Stimulated activated CD4-positive, alpha-beta T cell treated with anti-CD3 and anti-CD28 coated beads, TNF-alpha, amount 100 ng/mL, for 4 hours (primary cell): ENCODE measurements at places on chromosomes 7 and 10.

- DNase-seq, result no peak
These were observed 926 bp upstream of the PCBD1 start for GRCh38 chr10:70889291-70889690.

DNA sequence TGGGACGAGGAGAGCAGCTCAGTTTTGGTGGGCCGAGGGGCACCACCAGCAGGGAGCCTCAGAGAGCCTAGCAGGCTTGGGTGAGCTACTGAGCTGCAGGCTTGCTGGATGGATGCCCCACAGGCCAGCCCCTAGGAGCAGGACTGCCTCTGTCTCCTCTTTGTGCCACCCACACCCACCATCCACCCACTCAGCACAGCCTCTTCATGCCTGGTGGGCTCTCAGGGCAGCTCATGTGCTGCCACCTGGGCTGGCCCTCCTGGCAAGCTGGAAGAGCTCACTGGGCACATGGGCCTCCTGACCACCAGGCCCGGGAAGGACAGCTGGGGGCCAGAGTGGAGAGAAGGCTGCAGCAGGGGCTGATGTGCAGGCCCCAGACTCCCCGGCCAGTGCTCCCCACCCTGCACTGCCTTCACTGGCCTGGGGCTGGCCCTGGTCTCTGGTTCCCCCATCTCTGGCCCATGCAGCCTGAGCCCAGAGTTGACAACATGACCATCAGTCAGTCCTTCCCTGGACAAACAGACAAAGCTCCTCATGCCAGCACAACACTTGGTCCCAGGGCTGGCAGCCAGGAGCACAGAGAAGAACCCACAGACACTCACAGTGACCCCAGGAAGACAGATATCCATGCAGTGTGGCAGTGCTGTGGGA, 8.2 kb downstream of the RASGEF1A start:
- DNase-seq, result no peak

- no peak for DNase-seq
These were observed 238.8 kb downstream of the FANK1 start for GRCh38 chr10:126135177-126135576.

DNA sequence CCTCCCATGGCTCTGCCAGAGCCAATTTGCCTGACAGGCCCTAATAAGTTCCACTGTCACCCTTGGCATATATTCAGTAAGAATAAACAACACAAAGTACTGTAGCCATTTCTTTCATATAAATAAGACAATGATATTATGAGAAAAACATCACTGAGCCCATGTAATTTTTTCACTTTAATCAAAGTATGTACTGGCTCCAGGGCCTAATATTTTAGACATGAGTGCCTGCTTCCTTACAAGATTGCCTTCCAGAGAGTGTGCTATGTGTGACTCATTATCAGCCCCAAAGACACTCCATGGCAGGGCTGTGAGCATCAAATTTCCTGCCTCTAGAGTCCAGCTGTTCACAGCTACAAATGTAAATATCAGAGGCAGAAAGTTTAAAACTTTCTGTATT, 297.6 kb downstream of the LHFPL3 start:
- DNase-seq, result no peak

DNA sequence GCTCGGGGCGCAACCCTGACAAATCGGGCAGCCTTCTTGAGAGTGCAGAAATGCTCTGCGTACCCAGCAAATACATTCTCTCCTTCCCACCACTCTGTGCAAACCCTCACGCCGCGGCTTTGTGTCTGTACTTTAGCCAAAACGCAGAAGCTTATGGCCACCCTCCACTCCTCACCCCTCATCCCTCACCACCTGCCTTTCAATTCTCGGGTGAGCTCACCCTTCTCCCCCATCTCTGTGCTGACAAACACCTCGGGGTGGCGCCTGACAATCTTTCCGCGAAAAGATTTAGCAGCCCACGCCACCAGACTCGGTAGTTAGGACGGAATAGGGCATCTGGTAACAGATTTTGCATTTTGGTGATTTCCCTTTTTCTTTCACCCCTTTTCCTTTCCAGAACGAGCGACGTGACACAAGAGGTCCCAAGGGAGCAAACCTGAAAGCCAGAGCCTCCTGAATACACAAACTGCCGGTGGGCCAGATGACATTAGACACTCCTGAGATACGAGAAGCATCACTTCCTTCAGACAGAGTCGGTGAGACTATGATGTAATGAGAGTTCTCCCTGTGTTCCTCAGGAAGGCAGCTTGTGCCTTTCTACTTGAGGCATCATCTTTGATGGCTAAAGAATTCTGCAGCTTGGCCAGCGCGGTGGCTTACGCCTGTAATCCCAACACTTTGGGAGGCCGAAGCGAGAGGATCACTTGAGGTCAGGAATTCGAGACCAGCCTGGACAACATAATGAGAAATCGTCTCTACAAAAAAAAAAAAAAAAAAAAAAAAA, 671 bp upstream of the ATAD1 start:
- DNase-seq, result peak; percentile 37

- no peak for DNase-seq
These were observed 20.1 kb downstream of the PPP1R17 start for GRCh38 chr7:31707089-31707488.

- DNase-seq, result no peak
These were observed 10.4 kb downstream of the NXPH1 start for GRCh38 chr7:8443576-8444467.

DNA sequence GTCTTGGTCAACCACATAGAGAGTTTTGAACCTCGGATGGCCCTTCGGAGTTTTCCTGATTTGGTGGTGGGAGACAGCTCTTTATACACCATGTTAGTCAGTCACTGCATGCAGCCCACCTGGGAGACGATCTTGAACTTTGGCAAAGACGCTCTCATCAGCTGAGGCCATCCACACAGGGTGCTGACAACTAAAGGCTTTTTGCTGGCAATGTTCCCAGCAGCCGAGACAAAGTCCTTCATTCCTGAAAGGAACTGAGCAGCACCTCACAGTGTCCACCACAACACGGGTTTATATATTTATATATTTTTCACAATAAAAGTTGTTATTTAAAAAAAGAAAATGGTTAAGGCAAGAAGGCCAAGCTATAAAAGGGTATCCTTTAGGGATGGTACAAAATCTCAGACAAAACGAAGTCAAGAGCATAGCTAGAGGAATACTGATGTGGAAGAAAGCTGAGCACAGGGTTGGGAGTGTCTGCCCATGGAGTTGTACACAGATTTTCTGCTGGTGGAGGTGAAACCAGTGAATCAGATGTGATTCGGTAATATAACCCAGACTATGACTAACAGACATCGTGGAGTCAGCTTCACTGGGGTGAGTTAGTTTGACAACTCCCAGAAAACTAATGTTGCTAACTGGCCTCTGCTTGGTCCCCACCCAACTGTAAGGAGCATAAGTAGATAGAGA, 27.4 kb upstream of the CAPZA2 start:
- no peak for DNase-seq

- DNase-seq, result no peak
These were observed 59.9 kb upstream of the ODAD2 start for GRCh38 chr10:28058746-28059145.

DNA sequence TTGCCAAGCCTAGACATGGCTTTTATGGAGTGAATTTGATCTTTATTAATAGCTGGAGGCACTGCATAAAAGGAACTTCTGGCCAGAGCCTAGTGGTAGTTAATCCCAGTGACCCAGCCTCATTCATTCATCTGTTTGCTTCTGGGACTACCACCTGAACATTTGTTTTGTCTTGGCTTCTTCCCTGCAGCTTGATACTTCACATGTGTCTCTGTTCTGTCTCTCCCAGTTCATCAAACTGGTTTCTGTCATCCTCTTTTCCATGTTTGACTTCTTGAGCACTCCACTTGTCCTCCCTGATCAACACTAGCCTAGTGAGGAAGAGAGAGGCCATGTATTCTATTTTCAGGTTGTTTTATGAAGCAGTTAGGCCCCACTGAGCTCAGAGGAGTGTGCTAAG, 163.6 kb downstream of the NRG3 start:
- DNase-seq, result no peak

GRCh38 chr7:36032361-36032818, 120.7 kb upstream of the EEPD1 start:
- DNase-seq, result no peak

DNA sequence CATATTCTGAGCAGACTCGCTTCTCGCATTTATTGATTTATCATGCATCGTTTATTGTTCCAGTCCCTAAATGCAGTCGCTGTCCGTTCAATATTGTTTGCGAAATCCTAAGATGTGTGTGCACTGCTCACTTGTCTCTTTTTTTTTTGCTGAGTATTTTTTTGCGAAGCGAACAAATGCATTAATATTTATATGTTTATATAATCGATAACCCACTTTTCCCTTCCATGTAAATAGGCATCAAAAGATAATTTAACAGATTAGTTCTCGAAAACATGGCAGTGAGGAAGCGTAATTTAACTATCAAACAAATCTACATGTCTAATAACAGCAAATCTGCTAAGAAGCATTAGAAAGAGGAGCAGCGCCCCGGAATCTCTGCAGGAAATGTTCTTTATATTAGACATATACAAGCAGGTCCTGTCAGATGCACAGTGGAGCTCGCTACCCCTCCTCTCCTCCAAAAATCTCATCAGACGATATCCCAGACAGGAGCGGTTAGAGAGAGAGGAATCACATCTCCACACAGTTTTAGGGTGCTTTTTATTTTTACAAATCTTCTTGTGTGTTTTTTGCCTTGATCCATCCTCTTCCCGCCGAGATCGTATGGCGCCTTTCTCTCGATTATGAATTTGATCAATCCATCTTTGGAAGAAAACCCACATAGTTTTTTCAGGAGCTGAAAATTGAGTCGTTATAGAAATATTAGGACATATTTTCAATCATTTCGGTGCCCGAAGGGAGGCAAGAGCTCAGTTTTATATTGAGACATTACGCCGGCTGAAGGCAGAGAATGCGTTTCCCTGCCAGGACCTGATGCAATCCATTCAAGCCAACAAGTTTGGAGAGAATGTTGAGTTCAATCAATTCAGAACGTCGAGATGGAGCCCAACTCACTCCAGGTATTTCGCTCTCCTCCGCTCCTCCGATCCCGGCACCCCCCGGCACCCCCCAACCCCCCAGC, at the start of gene ARID5B:
Gene ARID5B, plus strand, starts transcription at position 871 of the 964 bp plus-strand sequence. Its CDS starts 11 bp downstream, at position 882.
- DNase-seq, result no peak

- no peak for DNase-seq
These were observed 331.4 kb upstream of the MGMT start for GRCh38 chr10:129135624-129136023.

DNA sequence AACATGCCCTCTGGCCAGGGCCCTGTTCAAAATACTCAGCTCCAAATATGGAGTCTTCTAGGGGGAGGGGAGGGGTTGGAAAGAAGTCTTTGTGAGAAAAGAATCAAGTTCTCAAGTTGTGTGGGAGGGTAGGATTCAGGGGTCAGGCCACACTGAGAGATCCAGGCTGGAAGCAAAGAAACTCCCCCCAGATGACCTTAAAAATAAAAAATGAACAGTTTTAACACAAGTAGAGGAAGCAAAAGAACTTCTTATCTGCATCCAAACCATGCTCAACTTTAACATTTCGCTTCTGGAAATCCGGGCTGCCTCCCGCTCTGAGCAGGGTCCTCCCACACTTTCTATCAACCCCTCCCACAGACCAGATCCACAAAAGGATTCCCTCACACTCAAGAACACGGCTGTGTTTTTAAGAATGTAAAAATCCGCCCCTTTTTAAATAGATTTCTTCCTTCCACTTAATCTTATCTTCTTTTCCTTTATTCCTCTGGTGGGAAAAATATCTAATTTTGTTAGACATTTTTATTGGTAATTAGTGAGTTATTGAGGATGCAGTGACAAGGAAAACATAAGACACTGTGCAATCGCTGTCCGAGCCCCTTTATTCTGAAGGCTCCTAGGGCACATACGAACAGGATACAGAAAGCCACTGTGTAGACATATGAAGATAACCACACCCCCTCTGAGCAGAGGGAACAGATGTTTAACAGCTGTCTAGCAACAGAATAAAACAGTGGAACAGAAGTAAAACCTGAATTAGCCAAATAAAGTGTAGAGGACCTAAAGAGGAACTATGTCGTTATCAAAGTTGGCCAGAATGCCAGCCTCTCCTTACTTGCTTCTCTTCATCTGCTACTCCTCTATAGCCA, 43.8 kb downstream of the CYTH3 start:
- DNase-seq, result no peak

DNA sequence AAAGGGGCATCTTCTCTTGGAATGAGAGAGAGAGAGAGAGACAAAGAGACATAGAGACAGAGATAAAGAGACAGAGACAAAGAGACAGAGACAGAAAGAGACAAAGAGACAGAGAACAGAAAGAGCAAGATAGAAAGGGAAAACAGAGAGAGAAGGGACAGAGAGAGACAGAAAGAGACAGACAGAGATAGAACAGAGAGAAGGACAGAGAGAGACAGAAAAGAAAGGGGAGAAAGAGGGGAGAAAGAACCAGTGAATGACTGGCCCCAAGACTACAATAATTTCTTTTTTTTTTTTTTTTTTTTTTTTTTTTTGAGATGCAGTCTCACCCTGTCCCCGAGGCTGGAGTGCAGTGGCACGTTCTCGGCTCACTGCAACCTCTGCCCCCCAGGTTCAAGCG, 7.6 kb downstream of the TMEM130 start:
- no peak for DNase-seq

DNA sequence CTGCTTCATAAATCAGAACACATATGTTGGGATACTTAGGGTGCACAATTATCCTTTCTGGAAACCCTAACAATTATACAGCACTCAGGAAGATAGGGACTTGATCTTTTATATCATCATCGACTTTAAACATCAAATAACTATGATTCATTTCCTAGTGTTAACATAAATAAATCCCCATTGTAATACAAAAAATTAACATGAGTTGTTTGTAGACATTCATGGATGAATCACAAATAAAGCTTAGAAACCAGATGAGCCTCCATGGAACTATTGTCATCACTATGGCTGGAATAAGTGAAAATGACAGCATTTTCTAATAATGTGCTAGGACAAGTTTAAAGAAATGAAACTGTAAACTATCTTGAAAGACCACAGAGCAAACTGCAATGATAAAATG, 821.7 kb downstream of the GATA3 start:
- no peak for DNase-seq

DNA sequence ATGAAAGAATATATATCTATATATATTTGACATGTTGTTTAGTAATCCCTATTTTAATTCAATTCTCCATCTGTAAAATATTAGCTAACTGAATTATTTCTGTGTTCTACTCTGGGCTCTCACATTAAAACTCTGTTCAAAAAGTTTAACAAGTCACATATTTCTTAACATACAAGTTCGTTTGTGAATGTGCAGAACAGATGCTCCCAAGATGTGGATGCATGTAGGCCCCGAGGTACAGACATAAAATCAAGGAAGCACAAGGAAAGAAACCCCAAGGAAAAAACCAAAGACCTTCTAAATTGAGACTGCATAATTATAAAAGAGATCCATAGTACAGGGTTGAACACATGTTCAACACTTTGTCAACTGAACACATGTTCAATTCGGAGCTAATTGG, 175.1 kb downstream of the LRRTM3 start:
- no peak for DNase-seq

GRCh38 chr7:27134392-27134791, 3.8 kb upstream of the HOXA4 start:
- DNase-seq, result no peak

DNA sequence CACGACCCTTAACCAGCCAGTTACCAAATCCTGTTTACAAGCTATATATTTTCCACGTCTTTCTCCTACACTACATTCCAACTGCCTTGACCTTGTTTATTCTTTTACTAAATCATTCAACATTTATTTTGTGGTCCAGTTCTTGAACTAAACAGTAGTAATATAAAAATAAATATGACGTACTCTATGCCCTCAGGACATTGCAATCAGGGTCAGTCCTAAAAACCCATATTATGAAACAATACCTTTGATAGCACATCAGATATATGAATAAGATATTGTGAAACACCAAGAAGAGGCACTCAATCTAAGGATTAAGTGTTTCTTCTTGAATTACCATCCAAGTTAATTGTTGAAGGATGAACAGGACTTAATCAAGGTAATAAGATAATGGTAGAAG, 52.5 kb upstream of the WNT16 start:
- no peak for DNase-seq
